ENCODE measurements at places on chromosomes 12 and 14.
A peak's percentile ranks its signal among the peaks of the same experiment; 100 is the strongest.

DNA sequence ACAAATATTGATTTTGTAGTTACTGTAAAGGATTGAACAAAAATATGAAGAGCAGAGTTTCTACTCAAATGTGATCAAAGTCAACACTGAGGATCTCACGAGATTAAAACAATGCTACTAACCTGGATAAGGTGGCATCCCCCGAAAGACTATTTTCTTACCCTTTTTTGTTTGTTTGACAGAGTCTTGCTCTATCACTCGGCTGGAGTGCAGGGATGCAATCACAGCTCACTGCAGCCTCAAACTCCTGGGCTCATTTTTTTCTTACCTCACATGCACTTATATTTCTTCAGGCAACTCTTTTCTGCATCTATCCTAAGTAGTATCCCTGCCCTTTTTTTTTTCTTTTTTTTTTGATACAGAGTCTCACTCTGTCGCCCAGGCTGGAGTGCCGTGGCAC lies 109.2 kb downstream of the VEZT start:
- no peak for DNase-seq

DNA sequence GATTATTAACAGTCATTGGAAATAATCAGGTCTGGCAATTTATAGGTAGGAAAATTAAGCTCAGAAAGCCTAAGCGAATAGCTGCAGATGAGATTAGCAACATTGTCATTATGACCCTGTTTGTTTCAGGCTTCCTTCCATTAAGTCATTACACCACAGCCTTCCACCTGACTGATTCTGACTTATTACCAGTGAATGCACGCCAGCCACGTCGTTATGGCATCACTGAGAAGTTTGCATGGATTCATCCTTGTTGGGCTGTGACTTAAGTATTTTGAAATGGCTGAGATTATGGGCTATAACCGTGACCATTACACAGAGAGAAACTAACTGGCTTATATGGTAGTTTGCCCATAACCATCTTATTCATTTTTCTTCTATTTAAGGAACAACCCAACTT lies 18.6 kb downstream of the RASSF8 start:
- no peak for DNase-seq

DNA sequence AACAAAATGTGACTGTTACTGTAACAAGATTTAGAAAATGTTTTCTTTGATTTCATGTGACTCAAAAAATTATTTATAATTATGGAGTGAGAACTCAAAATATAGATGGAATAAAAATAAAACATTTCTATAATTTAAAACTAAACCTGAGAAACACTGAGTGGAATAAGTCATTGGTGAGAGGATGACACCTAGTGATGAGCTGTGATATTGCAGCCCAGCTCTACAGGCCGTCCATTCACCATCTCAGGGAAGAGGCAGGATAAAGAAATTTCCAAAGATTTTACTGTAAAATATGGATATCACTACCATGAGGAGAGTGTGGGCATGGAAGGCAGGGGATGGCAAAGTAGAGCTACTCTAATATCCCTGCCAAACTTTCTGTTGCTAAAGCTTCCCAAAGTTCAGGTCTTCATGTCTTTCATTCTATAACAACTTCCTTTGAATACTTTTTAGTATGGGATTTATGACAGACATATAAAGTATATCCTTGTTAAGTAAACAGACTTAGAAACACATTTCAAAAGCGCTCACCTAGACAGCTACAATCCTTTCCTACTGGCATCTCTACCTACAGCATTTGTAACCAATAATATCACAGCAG lies 308.0 kb downstream of the ITPR2 start:
- DNase-seq: no peak

DNA sequence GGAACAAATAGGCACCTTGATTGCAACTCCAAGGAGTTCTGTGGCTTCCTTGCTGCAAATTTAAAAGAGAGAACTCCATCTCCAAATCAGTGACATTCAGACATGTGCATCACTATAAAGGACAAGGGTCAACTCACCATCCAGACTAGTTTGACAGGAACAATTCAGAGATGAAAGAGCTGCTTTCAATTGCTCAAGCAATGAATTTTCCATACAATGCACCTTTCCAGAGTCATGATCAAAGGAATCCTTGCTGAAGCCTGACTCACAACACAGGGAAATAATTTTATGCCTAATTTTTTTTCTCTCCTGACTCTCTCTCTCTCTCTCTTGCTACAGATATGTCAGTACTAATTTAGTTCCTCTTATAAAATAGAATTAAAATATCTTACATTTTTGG lies 380.5 kb upstream of the GARIN6 start:
- DNase-seq: no peak

- no peak for DNase-seq
These were observed 35.5 kb downstream of the PLXNC1 start for GRCh38 chr12:94183708-94184379.

DNA sequence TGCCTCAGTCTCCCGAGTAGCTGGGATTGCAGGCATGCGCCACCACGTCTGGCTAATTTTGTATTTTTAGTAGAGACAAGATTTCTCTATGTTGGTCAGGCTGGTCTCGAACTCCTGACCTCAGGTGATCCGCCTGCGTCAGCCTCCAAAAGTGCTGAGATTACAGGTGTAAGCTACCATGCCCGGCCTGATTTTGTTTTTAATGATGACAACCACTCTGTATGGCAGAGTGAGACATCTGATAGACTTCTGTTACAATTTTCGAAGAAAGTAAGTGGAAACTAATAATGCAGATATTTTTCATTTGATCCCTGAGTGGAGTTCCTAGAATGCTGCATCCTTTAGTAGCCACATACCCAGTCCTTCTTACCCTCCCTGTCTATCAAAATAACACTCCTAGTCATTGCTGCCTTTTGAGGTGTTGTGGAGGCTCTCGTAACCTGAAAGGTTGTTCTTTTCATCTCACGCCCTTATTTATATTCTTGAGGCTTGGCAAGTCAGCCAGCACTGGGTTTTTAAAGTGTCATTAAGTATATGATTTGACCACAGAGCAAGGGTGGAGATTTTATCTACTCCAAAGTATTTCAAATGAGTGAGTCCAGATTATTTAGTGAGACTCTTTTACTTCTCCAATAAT lies 5.9 kb upstream of the EID3 start:
- no peak for DNase-seq

DNA sequence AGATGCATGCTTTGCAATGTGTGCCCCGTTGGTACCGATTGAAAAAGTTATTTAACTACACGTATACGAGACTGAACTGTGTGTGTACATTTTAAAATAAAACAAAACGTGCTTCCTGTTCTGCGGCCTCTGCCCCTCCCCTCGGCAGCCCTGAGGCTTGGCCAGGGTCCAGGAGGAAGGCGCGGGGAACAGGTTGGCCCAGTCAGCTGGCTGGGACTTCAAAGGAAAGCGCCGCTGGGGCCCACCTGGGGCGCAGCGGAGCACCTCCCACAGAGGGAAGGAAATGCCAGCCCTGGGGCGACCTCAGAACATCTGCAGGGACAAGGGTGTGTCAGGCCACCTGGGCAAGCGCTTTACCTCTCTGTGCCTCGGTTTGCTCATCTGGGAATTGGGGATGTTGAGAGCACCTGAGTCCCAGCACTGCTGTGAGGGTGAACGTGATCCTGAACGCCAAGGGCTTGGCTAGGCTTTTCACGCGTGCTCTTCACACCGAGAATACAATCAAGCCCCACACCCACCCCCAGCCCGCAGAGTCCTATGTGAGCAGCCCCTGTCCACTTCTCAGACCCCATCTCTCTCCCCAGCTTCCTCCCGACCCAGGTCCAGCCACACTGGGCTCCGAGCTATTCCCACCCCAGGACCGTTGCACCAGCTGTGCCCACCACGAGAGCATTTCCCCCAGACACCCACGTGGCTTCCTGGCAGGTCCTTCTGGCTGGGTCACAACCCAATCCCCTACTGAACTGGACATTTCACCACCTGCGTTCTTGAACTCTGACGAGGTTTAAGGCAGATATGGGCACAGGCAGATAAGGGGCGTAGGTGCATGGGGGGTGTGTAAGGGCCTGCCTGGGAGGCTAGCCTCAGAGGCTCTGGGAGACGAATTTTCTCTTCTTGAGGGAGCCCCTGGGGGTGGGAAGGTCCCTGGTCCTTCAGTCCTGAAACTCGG lies 41.9 kb upstream of the NCOR2 start:
- DNase-seq: peak; percentile 86

DNA sequence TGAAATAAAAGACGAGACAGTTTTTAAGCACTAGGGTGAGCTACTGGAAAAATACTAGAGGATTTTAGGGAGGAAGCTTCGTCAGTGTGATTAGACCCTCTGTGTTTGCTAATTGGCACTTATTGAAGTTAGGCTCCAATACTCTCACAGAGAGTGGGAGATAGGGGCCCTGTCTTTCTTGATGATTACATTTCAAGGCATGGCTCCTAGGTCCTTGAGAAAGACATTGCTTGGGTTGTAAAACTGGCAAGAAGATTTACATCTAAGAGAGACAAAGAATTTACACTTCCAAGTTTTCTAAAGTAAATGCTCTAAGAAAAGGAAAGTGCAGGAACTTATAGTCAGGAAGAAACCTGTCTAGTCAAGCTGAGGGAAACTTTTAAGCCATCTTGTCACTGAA lies 183.2 kb downstream of the C12orf50 start:
- DNase-seq: no peak

GRCh38 chr14:70265422-70265821 lies 76.7 kb upstream of the SLC8A3 start:
- DNase-seq: no peak

GRCh38 chr12:68867606-68868005 lies 59.6 kb downstream of the MDM2 start:
- no peak for DNase-seq

DNA sequence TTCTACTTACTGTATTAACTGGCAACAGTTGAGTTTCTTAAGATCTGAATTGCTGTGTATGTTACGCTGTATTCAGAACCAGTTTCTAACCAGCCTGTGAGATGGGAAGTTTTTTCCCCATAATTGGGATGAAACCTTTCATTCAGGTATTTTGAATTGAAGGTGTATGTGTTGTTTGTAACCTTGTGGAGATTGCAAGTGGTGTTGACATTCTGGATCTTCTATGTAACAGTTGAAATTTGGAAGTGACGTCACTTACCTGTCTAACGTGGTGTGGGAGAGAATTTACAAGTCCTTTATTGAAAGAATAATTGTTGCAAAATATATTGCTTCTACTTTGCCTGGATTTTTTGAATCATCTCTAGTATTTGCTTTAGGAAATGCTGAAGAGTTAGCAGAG lies 5.5 kb downstream of the RAN start:
- DNase-seq: no peak

GRCh38 chr12:9127484-9127883 lies 11.8 kb upstream of the A2M start:
- DNase-seq: no peak

GRCh38 chr12:64716371-64716770 lies 42.8 kb downstream of the GNS start:
- no peak for DNase-seq

DNA sequence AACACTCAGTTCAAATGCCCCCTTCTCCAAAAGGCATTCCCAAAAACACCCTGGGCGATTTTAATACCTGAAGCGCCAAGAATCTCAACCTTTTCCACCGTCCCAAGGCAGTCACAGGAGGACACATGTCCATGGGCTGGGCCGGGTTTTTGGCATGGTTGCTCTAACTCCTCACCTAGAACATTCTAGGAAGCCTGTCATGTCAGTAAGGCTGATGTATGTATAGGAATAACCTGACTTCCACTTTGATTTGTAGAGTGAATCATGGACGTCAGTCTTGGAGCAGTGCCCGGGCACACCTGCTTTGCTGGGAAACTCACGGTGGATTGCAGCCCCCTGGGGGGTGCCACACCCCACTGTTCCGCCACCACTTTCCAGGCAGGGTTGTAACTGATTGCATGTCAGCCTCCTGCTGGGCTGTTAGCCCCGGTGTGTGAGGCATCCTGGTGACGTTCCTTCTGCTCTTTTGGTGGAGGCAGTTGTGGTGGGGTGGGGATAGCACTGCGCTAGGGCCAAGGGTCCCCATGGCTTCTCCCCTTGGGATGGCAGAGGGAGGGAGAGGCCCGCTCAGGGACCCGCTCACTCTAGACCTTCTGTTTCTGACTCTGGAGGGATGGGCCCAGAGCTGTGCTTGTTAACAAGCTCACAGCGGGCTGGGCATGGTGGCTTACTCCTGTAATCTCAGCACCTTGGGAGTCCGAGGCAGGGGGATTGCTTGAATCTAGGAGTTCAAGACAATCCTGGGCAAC lies 35.2 kb upstream of the FAM181A start:
- DNase-seq: no peak

GRCh38 chr12:30985814-30986452 lies 59.4 kb downstream of the TSPAN11 start:
- peak; percentile 6 for DNase-seq

GRCh38 chr12:10361084-10361483 lies 28.8 kb downstream of the KLRK1 start:
- DNase-seq: no peak

- DNase-seq: no peak
These were observed 64.8 kb downstream of the PTHLH start for GRCh38 chr12:27907766-27908165.
